ENCODE measurements at places on chromosomes 2 and 18. TPM values are rescaled to one million over a fixed set of nuclear protein-coding genes. Genes with fewer than 3 reads are reported as not detected.

DNA sequence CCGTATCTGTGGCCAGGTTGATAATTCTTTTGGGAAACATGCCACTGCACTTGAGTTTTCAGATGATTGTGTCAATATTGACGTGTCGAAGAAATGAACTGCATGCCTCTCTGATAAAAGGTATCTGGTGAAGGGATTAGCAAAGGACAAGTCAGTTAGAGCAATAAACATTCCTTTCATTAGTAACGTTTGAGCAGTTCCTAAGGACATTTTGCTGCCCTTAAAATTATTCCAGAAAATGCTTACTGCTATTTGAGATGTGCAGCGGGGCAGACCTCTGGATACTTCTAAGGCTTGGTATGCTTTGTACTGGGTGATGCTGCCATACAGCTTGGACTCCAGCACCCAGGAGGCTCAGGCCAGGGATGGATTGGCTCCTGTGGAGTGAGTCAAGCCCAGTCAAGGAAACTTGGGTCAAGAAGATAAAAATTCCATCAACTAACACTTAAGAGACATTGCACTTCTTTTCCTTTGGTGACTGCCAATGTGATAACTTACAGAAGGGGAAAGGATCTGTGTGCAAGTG, 166.7 kb downstream of the FHOD3 start:
- no peak overlapping the region for H3K27ac ChIP-seq
- no peaks in the 10 kb centered on the region for H3K36me3 ChIP-seq
- H3K4me3 ChIP-seq = no peak overlapping the region
- no peaks in the 10 kb centered on the region for H3K4me1 ChIP-seq
- DNase-seq = no peak
- H3K27me3 ChIP-seq = no peaks in the 10 kb centered on the region

ERICH2 gene
- not detected for total RNA-seq

WIPF1 gene
- total RNA-seq = 2.2 TPM

PCARE gene
- not detected for total RNA-seq

- H3K27ac ChIP-seq = no peak overlapping the region
- no peaks in the 10 kb centered on the region for H3K27me3 ChIP-seq
- no peak overlapping the region for H3K4me3 ChIP-seq
- H3K36me3 ChIP-seq = no peaks in the 10 kb centered on the region
- no peaks in the 10 kb centered on the region for H3K4me1 ChIP-seq
- no peak for DNase-seq
These were observed 47.1 kb downstream of the LONRF2 start for GRCh38 chr2:100275200-100275589.

DNA sequence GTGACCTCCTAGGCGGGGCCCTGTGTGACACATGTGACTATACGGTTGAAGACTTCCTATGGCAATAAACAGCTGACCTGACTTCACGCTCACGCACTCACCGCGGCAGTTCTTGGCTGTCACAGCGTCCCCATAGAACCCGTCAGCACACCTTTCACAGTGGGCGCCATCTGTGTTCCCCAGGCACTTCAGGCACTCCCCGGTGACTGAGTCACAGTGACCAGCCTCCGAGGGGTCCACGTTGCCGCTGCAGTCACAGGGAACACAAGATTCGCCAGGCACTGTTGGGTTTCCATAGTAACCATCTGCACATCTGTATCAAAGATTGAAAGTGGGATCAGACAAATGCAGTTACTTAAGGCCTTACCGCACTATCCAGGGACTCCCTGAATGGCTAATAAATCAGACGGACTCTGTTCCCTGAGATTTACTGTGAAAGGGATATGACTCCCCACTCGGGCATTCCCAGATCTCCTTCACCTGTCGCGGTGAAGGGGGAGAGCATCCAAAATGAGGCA, 94.5 kb downstream of the LAMA1 start:
- no peak overlapping the region for H3K4me3 ChIP-seq
- H3K4me1 ChIP-seq = no peaks in the 10 kb centered on the region
- no peak overlapping the region for H3K27ac ChIP-seq
- no peaks in the 10 kb centered on the region for H3K27me3 ChIP-seq
- no peaks in the 10 kb centered on the region for H3K36me3 ChIP-seq
- DNase-seq = no peak

DNA sequence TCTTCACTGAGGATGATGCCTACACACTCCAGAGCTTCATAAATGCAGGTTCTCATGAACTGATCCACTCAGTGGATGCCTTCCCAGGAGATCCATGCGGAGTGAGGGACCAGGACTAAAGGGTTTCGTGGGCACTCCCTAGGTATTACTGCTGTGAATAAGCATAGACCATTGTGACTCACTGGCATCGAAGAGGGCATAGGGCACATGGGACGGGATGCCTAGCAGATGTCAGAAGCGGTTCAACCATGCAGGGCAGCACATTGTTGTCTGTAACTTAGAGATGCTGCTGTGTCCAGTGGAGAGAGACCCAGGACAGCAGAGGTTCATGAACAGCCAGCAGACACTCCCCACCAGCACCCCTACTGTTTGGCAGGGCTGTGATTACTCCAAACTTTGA, 17.2 kb downstream of the GKN2 start:
- H3K27ac ChIP-seq = no peak overlapping the region
- no peak overlapping the region for H3K4me3 ChIP-seq
- no peaks in the 10 kb centered on the region for H3K36me3 ChIP-seq
- H3K27me3 ChIP-seq = no peaks in the 10 kb centered on the region
- peaks cover 39% of the 10 kb centered on the region for H3K4me1 ChIP-seq

DNA sequence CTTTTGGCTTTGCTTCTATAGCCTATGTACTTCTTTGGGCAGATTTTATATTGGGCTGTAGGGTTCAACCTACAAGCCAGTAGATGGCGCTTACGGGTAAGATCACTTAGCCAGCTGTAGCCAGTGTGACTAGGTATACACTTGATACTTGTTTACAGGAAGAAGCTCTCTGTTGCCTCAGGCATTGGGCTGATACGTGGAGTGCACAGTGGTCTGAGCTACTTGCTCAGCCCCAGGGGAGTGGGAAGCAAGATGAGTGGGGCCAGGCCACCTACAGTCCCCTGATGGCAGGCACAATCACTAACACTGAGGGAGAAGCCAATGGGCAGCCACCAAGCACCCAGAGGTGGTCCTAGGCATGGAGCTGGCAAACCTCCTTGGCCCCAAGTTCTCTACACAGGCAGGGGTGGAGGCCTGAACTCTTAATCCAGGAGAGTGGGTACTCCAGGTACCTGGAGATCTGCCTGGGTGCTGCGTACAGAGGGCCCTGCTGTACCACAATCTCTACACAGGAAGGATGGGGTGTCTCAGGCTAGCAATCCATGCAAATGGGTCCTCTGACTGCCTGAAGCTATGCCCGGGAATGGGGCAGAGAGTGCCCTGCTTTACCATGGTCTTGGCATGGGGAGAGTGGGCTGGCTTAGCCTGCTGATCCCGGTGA, 122.2 kb downstream of the NCOA1 start:
- H3K27me3 ChIP-seq = no peaks in the 10 kb centered on the region
- no peaks in the 10 kb centered on the region for H3K4me1 ChIP-seq
- DNase-seq = no peak
- no peak overlapping the region for H3K27ac ChIP-seq

DNA sequence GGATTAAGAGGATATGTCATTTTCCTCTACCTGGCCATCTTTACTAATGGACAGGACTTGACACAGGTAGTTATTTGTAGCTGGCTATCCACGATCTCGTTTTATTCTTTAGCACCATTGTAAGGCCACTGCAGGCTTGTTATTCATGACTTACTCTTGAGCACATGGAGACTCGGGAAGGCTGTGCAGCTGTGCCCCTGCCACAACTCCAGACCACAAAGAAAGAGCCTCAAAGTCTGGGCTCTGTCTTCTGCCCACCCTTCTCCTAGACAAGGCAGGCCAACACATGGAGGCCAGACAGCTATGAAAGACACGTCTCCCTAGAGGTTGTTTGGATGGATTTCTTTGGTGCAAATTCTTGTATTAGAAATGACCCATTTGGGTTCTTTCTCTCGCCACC, 133.8 kb downstream of the NAPG start:
- no peaks in the 10 kb centered on the region for H3K27me3 ChIP-seq
- no peak for DNase-seq
- peaks cover 4% of the 10 kb centered on the region for H3K4me1 ChIP-seq
- no peak overlapping the region for H3K27ac ChIP-seq

- no peaks in the 10 kb centered on the region for H3K27me3 ChIP-seq
- no peaks in the 10 kb centered on the region for H3K36me3 ChIP-seq
- no peak overlapping the region for H3K4me3 ChIP-seq
These were observed 248.3 kb upstream of the KYNU start for GRCh38 chr2:142629193-142629592.

GRCh38 chr2:86216575-86217555, 17.6 kb downstream of the MRPL35 start:
- no peaks in the 10 kb centered on the region for H3K36me3 ChIP-seq
- no peaks in the 10 kb centered on the region for H3K27me3 ChIP-seq
- no peak overlapping the region for H3K4me3 ChIP-seq
- H3K27ac ChIP-seq = no peak overlapping the region
- no peak for DNase-seq
- H3K4me1 ChIP-seq = no peaks in the 10 kb centered on the region

SPATA3 gene
- total RNA-seq = not detected

Data from esophagus squamous epithelium (tissue), 5 donors.